Omental fat pad (tissue), 4 donors: ENCODE measurements at places on chromosomes 7 and 10. TPM values are rescaled to one million over a fixed set of nuclear protein-coding genes. Genes with fewer than 3 reads are reported as not detected.

RTKN2 gene
- 0.09 TPM for total RNA-seq

PHKG1 gene
- total RNA-seq: 0.31 TPM

ZNF722 gene
- not detected for total RNA-seq

EPDR1 gene
- total RNA-seq: 19.2 TPM

KLF14 gene
- total RNA-seq: 1.4 TPM

DNA sequence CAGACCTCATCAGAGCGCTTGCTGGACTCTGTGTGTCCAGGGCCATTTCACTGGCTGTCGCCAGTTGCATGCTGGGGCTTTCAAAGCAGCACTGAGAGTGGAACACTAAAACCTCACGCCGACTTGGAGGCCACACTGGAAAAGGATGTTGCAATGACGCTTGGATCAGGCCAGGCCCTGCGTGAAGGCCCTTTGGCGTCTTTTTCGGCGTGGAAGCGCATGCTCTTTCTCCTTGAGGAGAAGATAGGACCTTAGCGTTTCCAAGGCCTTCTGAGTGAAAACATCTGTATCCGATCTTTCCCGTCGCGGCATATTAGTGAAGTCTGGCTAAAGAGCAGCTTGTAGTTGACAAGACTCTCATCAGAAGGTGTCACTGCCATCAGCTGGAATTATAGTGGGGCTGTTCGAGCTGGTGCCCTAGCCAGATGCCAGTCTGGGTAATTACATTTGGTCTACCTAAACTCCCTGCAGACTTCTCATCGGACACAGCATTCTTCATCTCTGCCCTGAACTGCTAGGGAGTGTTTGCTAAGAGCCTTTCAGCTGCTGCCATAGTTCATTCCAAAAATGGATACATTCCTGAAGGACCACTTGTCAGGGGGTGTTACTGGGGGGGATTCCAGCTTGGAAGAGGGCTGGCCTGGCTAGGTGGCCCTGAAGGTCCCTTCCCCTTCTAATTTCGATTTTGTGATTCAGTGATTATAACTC is 167.7 kb upstream of the TCF7L2 start:
- no peak for DNase-seq

- no peak for DNase-seq
Observed at GRCh38 chr10:123517901-123518300, 148.3 kb upstream of the GPR26 start.

- no peak for DNase-seq
Observed at GRCh38 chr10:71269301-71270288, 49.5 kb upstream of the SLC29A3 start.

- DNase-seq: no peak
Observed at GRCh38 chr10:110137142-110137545, 70.3 kb upstream of the MXI1 start.

GRCh38 chr7:87345962-87346371 is 503 bp downstream of the CROT start:
- DNase-seq: no peak

GRCh38 chr7:47757921-47758411 is 176.1 kb upstream of the TNS3 start:
- peak; percentile 51 for DNase-seq

GRCh38 chr10:87635498-87636312 is 24.0 kb upstream of the PAPSS2 start:
- DNase-seq: no peak

GRCh38 chr10:9140373-9140772 is 1085.9 kb downstream of the GATA3 start:
- no peak for DNase-seq

- DNase-seq: no peak
Observed at GRCh38 chr10:116815641-116816415, 33.5 kb upstream of the ENO4 start.
